ENCODE measurements at places on chromosomes 4 and X. TPM values are rescaled to one million over a fixed set of nuclear protein-coding genes. Genes with fewer than 3 reads are reported as not detected.

- peak; percentile 61 for DNase-seq
Measured at GRCh38 chrX:45774961-45775360, 574.3 kb upstream of the DIPK2B start.

- DNase-seq = no peak
Measured at GRCh38 chr4:142434519-142435224, 411.4 kb downstream of the INPP4B start.

USP46 gene
- total RNA-seq = 20.5 TPM

DNA sequence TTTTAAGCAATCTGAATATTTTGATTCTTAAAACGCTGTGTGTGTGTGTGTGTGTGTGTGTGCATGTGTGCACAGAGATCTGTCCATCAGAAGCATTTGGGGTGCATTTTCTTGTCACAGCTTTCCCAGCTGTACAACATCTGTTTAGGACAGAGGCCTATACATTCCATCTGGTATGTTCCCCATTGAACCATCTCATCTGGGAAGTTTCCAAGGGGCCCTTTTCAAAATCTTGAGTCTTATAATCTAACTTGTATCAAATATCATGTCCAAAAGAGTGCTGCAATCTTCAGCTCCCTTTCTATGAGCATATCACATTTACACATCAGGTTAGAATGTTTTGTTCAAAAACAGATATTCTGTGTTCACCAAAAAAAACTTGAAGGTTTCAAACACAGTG is 16.5 kb upstream of the MID1 start:
- no peak for DNase-seq

ARMCX1 gene
- 19.6 TPM for total RNA-seq

DNA sequence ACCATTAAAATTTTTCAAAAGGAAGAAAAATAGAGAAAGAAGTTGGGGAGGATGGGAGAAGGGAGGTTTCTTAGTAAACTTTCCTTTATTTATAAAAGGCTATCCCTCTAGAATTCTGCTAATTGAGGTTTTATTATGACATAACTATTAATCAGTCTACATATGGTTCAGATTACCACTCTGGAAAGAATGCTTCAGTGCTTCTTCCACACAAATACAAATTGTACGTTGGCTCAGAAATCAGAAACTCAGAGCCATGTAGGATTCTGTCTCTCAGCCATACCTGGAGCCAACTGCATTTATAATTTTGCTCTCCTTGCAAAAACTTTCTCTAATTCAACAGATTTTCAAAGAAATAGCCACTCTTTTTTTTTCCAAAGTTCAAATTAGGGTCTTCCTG is 37.1 kb downstream of the SRPX start:
- DNase-seq = no peak

- peak; percentile 92 for DNase-seq
Measured at GRCh38 chr4:82785611-82786400, 12.8 kb downstream of the SCD5 start.

TMSB15C gene
- 5.8 TPM for total RNA-seq

DNA sequence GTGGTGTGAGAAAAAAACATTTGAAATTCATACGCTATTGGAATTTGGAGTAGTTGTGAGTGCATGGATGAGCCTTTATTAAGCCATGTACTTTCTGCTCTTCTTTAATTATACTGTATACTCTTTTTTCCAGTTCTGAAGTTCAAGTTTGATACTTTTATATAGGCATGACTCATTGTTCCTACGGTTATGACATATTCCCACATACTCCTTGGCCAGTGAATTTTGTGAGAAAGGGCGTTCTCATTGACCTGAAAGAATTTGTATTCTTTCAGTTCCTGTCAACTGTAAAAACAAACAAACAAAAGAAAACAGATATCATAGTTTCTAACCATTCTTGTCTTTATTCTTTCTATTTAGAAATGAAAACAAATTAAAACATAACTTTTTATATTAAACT is 407.3 kb downstream of the MAPK10 start:
- DNase-seq = peak; percentile 41

DNA sequence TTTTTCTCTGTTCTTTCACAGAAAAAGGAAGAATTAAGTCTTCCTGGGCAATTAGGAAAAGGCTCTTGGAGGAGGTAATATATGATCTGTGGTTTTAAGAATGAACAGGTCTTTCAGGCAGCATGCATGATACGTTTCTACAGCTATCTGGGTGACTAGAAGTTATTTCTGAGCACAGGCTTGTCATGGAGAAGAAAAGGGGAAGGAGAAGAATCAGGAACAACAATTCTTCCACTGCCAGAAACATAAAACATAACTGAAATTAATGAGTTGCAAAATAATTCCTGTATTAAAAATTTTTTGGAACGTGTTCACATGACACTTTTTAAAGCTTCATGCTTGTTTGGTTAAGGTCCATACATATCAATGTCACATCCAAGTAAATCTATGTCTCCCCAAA is 17.7 kb upstream of the STIM2 start:
- no peak for DNase-seq

- no peak for DNase-seq
Measured at GRCh38 chrX:108123591-108124366, 32.2 kb downstream of the ATG4A start.

MAOA gene
- total RNA-seq = 7.1 TPM

XK gene
- 2.8 TPM for total RNA-seq

- no peak for DNase-seq
Measured at GRCh38 chr4:137961051-137961438, 281.1 kb downstream of the SLC7A11 start.
